ENCODE measurements at places on chromosomes 16 and 17.
A peak's percentile ranks its signal among the peaks of the same experiment; 100 is the strongest.

GRCh38 chr16:31224092-31224955, 7.4 kb upstream of the PYDC1 start:
- no peak for DNase-seq

- DNase-seq = no peak
Measured at GRCh38 chr16:1662543-1662942, 15.5 kb upstream of the JPT2 start.

GRCh38 chr16:47888142-47888541, 267.7 kb downstream of the ABCC12 start:
- DNase-seq = no peak

DNA sequence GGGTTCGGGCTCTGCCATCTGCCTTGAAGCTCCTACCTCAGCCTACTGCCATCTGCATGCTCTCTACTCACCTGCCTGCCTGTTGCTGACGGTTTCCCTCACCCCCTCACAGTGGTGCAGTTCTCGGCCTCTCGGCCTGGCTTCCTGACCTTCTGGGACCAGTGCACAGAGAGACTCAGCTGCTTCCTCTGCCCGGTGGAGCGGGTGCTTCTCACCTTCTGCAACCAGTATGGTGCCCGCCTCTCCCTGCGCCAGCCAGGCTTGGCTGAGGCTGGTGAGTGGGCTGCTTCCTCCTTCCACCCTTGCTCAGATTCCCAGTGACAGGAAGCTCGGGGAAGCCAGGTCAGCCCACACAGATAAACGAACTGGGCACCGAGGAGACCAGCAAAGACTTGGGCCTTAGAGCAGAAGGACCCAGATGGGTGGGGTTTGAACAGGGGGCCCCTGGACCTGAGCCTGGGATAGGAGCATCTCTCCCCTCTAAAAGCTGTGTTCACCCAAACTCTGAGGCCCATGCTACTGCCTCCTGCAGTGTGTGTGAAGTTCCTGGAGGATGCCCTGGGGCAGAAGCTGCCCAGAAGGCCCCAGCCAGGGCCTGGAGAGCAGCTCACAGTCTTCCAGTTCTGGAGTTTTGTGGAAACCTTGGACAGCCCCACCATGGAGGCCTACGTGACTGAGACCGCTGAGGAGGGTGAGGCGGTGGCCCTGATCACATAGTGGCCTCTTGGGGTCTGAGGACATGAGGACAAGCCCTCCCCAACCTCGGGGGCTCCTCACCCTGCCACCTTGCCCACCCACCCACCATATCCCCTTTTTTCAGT, 16.4 kb downstream of the RIPOR1 start:
- no peak for DNase-seq

- no peak for DNase-seq
Measured at GRCh38 chr16:787321-787966, 737 bp downstream of the RPUSD1 start.

DNA sequence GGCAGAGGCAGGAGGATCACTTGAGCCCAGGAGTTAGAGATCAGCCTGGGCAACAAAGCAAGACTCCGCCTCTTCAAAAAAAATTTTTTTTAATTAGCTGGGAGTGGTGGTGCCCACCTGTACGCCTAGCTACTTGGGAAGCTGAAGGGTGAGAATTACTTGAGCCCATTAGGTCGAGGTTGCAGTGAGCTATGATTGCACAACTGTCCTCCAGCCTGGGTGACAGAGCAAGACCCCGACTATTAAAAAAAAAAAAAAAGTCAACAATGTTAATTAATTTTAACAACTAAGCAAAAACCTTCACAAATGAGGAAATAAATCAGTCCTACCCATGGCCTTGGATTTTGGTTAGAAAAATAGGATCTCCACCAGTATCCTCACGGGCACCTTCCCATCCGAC, 5.4 kb downstream of the DHX58 start:
- no peak for DNase-seq

GRCh38 chr17:41585301-41586056, 1.2 kb downstream of the KRT14 start:
- DNase-seq = no peak

- no peak for DNase-seq
Measured at GRCh38 chr16:23155445-23156049, 6.3 kb upstream of the USP31 start.

DNA sequence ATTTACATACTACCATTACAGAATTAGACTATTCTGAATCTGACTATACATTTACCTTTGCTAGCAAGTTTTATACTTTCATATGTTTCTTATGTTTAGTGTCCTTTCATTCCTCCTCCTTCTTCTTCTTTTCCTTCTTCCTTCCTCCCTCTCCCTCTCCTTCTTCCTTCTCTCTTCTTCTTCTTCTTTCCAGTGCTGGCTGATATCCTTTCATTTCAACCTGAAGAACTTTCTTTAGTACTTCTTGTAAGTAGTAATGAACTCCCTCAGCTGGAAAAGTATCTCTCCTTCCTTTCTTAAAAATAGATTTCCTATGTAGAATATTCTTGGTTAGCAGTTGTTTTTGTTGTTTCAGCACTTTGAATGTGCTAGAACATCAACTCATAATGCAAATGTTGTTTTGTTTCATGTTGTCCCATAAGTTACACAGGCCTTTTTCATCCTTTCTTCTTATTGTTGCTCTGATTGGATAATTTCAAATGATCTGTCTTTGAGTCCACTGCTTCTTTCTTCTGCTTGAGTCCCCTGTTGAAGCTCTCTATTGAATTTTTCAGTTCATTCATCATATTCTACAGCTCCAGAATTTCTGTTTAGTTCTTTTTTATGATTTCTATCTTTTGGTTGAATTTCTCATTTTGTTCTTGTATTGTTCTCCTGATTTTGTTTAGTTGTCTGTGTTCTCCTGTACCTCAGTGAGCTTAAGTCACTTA, 15.1 kb upstream of the TBX4 start:
- no peak for DNase-seq

GRCh38 chr16:56643080-56643778, 4.8 kb downstream of the MT1A start:
- peak; percentile 30 for DNase-seq

DNA sequence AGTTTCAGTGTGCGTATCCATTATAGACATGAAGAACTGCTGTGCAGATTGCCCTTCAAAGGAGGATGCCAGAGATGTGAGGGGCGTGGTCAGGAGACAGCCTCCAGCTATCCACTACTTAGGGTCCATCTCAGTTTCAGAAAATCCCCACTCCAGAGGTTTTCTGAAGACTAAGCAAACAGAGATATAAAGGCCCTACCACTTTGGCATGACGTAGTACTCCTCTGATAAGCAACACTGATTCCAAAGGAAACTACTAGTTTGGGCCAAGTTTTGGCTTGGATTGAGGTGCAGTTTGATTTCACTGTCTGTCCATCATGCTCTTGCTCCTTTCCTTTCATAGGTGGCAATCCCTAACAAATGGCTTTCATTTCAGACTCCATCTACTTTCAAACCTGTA, 228.7 kb downstream of the CDH8 start:
- no peak for DNase-seq

DNA sequence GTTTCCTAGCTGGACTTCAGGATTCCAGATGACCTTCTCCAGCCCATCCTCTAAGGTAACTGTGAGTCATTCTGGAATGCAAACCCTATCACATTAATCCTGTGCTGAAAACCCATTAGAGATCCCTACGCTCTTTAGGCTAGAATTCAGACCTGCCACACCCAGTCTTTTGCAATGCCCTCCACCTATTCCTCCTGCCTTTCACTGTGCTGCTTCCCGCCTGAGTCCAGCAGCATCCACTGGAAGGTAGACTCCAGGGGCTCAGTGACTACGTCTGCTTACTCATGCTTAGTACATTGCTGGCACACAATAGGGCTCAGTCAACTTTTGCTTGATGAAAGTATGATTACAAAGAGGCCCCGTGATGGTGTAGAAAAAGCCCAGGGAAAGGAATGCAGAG, 121.1 kb downstream of the SPACA3 start:
- no peak for DNase-seq

DNA sequence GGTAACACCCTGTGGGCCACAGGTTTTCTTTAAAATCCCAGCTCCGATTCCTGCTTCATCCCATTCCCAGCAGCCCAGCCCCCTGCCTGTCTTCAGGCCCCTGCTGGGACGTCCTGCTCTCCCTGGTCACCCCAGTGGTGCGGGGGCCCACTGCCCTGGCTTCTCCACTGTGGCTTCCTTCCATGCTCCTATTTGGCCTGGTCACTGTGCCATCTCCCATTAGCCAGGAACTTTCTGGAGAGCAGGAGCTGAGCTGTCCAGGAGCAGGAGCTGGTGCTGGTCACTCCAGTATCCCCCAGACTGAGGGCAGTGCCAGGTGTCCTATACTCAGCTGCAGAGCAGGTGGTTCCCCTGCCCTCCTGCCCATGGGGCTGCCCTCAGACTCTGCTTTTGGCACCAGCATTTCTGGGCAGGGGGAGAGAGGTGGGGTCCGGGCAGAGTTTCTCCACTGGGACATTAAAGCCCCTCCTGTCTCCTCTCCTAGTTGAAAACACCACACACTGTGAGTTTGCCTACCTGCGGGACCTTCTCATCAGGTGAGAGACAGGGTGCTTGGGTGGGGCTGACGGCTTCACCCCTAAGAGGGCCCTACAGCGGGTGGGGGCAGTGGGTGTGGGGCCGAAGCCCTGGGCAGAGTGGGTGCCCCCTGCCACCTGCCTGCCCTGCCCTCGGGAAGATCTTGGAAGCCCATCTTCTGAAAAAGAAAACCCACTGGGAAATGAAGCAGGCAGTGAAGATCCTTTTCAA, 356.2 kb downstream of the SEC14L1 start:
- no peak for DNase-seq

DNA sequence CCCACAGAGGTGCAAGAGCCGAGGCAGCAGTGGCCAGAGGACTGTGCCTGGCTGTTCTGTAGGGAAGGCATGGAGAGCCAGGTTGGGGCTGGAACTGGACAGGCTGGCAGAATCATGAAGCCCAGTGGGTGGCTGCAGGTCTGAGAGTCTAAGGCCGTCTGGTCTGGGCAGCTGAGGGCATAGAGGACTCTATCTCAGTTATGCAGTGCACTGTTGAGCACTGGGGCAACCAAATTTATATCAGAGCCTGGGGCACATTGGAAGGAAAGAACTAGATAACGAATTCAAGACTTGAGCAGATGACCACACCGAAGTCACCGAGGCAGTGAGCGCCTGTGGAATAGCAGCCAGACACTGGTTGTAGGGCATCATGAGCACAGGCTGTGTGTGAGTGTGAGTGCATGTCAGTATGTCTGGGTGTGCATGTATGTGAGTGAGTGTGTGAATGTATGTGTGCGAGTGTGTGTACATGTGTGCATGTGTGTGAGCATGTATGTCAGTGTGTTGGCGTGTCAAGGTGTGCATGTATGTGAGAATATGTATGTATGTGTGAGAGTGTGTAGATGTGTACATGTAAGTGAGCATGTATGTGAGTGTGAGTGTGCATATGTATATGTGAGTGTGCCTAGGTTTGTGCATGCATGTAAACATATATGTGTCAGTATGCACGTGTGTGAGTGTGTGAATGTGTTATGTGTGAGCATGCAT, 37.0 kb downstream of the RGS9 start:
- DNase-seq = no peak

GRCh38 chr16:56985288-56985961, 3.9 kb upstream of the NLRC5 start:
- peak; percentile 45 for DNase-seq

GRCh38 chr16:48676836-48677235, 66.9 kb upstream of the N4BP1 start:
- no peak for DNase-seq

GRCh38 chr16:58493756-58494431, 6.0 kb upstream of the NDRG4 start:
- no peak for DNase-seq

GRCh38 chr17:32275060-32276042, 9.7 kb downstream of the RHBDL3 start:
- peak; percentile 83 for DNase-seq

DNA sequence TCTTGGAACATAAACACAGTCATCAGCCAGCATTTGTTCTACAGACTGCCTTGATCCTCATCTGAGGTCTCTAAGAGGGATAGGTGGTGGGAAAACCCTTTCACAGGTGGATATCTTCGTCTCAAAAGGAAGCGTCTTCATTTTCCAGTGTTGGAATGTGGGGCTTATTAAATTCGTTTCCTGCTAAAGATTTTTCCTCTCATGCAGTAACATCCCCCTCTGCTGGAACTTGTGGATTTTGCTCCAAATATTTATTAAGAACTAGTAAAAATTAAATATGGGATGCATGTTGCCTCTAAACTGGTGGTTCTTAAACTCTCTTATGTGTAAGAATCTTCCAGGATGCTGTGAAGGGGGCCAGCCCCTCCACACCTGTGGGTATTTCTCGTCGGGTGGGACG, 20.1 kb upstream of the MLYCD start:
- no peak for DNase-seq

DNA sequence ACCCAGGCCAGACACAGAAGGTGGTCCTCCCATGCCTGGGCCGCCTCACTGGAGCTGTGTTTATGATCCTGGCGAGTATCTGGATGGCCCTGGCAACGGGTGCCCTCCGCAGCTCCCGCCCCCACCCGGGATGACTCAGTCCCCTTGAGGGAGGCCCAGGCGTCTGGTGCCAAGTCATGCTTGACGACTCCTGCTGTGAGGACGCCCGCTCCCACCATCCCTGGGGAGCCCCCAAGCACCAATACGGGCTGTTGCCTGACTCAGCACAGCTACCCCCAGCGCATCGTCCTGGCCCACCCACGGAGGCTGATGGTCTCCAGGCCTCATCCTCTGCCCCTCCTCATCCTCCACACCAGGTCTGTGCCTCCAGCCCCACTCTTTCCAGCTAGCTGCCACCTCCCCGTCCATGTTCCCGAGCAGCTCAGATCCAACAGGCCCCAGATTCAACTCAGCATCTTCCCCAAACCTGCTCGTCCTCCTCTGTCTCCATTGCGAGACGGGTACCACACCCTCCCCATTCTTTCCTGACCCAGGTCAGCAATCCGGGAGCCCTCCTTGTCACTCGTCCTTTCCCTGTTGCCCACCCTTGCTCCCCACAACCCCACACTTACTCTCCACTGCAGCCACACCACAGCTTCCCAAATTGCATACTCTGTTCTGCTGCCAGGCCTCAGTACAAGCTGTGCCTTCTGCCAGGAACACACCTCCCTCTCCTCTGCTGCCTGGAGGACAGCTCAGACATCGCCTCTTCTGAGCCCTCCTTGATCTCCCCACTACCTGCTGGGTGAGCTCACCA, 2.6 kb downstream of the CAMKK1 start:
- DNase-seq = peak; percentile 79

- DNase-seq = no peak
Measured at GRCh38 chr17:56160422-56160821, 7.1 kb downstream of the ANKFN1 start.

DNA sequence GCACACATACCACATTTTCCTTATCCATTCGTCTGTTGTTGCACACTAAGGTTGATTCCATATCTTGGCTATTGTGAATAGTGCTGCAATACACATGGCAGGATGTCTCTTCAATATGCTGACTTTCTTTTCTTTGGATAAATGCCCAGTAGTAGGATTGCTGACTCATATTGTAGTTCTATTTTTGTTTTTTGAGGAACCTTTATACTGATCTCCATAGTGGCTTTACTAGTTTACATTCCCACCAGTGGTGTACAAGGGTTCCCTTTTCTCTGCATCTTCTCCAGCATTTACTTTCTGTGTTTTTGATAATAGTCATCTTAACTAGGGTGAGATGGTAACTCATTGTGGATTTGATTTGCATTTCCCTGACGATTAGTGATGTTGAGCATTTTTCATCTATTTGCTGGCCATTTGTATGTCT, 118.1 kb downstream of the STXBP4 start:
- no peak for DNase-seq

- no peak for DNase-seq
Measured at GRCh38 chr17:27453471-27453870, 2.8 kb upstream of the KSR1 start.

- DNase-seq = no peak
Measured at GRCh38 chr17:32658470-32659418, 172.0 kb downstream of the CDK5R1 start.
